ENCODE measurements at places on chromosomes 5 and 9.

DNA sequence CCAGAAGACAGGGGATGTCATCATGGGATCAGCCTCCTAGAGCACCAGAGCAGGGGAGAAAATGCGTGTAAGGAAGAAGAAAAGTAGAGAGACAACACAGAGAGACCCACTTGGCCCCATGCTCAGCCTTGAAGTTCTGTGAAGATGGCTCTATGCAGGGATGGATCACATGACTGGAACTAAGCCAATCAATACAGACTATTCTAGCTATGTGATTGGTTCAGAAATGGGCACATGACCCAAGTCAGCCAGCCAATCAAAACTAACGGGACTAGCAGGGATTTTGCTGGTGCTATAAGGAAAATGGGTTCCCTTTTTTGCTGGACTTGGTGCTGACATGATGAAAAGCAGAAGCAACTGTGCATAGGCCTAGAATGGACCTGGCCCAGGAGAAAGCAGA is 173.0 kb upstream of the TBC1D2 start:
- DNase-seq = no peak

DNA sequence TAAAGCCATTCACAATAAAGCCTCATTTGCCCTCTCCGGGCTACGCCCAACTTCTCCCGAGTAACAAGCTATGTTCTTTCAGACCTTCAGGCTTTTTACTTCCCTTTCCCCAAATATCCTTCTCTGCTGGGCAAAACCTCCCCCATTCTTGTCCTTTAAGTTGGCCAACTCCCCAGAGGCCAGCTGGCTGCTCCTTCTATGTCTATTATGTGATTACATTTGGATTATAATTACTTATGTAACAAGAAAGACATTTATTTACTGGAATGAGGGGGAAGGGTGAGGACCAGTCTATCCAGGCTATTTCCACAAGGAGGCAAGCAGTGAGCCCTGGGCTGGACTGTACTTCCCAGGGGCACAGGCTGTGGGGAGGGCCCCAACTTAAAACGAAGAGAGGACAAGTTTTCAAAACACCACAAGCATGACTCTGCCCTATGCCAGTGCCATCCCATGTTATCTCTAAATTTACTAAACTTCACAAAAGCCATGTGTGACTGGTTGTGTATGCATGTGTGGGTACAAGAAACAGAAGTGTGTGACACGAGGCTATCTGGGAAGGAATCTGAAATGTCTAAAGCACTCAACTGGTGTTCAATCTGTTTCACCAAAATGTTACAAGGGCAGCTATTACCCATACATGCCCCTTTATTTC is 84.5 kb downstream of the GNAQ start:
- no peak for DNase-seq

DNA sequence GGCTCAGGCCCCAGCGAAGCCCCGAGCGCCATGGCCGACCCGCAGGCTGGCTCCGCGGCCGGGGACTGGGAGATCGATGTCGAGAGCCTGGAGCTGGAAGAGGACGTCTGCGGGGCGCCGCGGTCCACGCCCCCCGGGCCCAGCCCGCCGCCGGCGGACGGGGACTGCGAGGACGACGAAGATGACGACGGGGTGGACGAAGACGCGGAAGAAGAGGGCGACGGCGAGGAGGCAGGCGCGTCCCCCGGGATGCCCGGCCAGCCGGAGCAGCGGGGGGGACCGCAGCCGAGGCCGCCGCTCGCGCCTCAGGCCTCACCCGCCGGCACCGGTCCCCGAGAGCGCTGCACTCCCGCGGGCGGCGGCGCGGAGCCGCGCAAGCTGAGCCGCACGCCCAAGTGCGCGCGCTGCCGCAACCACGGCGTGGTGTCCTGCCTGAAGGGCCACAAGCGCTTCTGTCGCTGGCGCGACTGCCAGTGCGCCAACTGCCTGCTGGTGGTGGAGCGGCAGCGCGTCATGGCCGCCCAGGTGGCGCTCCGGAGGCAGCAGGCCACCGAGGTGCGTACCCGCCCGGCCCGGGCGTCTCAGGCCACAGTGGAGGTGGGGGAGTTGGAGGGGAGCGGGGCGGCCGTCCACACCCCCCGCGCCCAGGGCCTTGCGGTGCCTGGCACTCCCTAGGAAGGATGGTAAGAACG is 1.6 kb downstream of the DMRT2 start:
- DNase-seq = no peak

- no peak for DNase-seq
Observed at GRCh38 chr9:107856633-107857032, 367.1 kb upstream of the KLF4 start.

DNA sequence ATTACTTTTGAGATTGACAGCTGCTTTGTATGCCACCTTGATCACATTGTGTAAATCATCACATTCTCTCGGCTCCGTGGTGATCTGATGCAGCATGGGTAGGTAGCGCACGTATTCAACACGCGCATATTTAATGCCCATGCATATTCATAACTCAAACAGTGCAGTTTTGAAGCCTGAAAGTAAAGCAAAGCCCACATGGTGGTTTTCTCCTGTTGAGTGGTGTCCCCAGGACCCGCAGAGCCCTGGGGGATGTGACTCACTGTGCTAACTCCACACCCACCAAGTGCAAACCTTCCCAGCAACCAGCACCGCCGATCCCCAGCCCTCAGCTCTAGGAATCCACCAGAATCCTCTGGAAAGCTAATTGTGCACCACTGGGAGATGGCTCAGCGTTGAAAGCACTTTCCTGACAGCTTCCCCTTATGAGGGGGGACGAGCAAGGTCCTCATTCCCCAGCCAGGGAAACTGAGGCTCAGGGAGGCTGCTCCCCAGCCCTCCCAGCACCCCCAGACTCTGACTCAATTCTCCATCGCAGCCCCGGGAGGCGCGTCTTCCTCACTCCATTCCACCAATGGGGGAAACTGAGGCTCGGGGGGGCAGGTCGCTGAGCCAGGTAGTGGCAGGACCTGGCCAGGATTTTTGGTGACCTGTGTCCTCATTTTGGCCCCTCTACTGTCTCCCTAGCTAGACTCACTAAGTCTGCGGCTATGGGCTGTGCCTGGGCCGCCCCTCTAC is 46.4 kb downstream of the SARDH start:
- no peak for DNase-seq

GRCh38 chr5:73214996-73215395 is 42.0 kb downstream of the TMEM174 start:
- no peak for DNase-seq

DNA sequence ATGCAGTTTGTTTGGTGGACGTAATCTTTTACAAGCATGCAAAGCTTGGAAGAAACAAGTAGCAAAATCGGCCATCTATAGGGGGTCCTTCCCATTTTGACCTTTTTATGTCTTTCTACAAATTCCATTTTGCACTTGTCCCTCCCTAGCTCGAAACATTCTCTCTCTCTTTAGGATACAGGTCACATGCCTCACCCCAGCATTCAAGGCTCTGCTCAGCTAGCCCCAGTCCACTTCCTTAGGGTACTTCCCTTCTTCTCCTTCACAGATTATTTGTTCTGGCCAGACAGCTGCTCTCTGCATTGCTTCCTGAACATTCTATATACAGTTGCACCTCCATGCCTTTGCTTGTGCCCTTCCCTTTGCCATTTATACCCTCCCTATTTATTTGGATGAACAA is 31.7 kb upstream of the TRIM14 start:
- DNase-seq = no peak

DNA sequence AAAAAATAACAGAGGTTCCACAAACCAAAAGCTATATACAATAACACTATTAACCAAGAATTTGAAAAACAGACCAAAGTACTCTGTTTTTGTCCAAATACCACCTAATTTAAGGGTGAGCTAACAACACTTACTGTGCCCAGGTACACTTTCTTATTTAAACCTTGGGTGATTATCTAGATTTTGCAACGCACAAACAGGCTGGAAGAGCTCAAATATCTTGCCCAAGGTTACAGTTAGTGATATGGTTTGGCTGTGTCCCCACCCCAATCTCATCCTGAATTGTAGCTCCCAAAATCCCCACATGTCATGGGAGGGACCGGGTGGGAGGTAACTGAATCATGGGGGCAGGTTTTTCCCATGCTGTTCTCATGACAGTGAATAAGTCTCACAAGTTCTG is 58.9 kb downstream of the CDK5RAP2 start:
- DNase-seq = no peak

- DNase-seq = peak; percentile 83
Observed at GRCh38 chr5:55534436-55535198, at the start of gene PLPP1. PLPP1 (minus strand) TSS chr5:55534964; CDS start chr5:55534629, 335 bp downstream.

GRCh38 chr5:95018511-95018910 is 266.4 kb downstream of the MCTP1 start:
- no peak for DNase-seq

GRCh38 chr5:75389430-75389829 is 52.4 kb downstream of the HMGCR start:
- no peak for DNase-seq

GRCh38 chr9:130890124-130890523 is 6.5 kb downstream of the QRFP start:
- DNase-seq = no peak

GRCh38 chr5:142221091-142221860 is 103.5 kb downstream of the SPRY4 start:
- no peak for DNase-seq

DNA sequence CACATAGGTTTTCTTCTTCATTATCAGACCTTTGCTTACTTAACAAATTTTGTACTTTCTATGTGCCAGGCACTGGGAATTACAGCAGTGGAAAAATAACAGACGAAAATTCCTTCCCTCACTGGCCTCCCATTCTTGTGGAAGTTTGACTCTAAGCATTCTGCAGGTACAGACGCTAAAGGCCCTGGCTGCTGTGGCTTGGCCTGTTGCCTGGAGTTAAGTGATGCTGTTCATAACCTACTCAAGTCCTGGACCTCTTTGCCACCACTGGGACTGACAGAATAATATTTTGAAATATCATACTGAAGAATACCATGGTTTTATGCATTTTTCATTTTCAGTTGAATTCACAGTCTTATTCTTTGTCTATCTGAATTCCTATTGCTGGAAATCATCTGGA is 97.3 kb upstream of the SPATA31C2 start:
- no peak for DNase-seq

All from stimulated activated CD4-positive, alpha-beta T cell treated with anti-CD3 and anti-CD28 coated beads, Interleukin-4, amount 100 ng/mL, for 4 hours (primary cell).